NCI-H1417 (cell line): ENCODE measurements at places on chromosomes 5 and 9.

DNA sequence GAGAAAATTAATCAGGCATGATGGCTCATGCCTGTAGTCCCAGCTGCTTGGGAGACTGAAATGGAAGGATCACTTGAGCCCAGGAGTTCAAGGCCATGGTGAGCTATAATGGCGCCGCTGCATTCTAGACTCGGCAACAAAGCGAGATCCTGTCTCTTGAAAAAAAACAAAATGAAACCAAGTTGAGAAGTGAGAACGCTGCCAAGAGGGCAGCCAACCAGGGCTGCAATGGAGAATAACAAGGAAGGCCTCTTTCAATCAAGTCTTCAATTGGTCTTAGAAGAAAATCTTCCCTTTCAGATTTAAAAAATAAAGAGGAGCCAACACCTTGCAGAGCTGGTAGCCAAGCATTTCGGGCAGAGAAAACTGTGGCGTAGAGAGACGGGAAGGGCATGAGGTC, 14.7 kb downstream of the KIAA1958 start:
- DNase-seq: no peak

DNA sequence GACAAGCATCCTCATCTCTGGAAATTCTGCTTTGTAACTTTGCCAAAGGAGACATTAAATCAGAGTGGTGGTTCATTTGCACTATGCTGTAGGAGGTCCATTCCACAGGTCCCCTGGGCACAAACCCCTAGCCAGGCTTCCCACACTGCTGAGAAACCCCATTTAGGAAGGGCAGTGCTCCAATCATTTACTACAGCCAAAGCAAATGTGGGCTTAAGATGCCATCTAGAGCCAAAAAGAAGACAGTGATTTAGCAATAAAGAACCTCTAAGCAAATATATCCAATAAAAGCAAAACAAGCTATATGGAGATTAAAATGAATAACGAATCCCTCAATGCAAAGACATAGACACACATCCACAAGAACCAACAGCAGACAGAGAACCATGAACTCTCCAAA, 129.0 kb upstream of the ALDH1B1 start:
- DNase-seq: peak; percentile 9

DNA sequence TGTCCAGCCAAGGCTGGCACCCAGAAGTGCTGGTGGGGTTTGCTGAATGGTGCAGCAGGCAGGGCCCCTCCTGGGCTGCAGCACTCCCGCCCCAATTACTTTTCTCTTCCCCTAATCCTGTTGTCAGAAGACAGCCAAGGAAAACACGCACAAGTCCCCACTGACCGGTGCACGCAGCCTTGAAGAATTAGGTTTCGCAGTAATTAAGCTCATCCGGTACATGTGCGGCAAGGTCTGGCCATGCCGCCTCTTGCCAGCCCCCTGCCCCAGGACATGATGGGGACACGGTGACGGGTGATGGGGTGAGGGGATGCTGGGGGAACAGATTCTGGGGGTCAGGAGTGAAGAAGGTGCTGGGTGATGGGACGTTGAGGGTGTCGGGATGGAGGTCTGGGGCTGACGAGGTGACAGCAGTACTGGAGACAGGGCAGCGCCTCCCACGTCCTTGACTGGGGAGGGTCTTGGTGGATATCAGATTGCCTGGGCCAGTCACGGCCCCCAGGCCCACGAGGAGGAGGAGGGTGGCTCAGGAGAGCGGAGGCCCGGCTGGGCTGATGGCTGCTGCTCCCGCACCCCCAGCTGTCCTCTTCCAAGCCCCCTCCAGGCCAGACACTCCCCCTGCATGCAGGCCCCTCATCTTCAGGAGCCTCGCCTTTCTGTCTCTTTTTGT, 34.9 kb downstream of the BARX1 start:
- DNase-seq: no peak

DNA sequence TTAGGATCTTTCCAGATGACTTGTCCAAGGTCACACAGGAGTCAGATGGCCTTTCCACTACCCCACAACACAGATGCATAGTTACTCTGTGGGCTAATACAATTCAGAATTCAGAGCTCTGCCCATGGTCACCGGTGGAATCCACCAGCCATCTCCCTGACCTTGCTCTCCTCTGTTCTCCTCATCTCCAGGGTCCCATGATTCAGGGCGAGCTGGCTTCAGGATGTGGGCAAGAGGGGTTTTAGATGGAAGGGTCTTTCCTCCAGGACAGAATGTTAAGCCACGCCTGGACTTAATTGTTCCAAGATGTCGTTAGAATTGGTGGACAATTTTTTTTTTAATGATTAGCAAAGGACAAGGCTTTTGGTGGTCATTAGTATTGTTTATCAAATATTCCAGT, 81.7 kb upstream of the LARP1 start:
- no peak for DNase-seq

DNA sequence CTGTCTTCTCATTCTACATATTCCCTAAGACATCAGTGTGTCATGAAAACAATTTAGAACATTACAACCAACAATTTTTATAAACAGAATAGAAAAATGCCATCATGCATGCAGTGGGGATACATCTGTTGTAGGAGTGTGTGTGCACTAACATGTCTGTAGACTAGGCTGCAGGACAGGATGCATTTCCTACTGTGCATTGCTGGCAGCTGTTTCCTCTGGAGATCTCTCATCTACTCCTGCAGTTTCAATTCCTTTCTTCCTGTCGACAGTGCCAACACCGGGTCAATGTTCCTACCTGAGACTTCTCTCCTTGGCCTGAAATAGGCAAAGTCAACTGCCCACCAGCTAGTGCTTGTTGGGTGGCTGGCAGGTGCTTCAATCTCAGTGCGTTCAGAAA, 69.8 kb downstream of the ANKH start:
- DNase-seq: no peak

- DNase-seq: no peak
Observed at GRCh38 chr5:174895360-174895759, 171.0 kb downstream of the MSX2 start.

DNA sequence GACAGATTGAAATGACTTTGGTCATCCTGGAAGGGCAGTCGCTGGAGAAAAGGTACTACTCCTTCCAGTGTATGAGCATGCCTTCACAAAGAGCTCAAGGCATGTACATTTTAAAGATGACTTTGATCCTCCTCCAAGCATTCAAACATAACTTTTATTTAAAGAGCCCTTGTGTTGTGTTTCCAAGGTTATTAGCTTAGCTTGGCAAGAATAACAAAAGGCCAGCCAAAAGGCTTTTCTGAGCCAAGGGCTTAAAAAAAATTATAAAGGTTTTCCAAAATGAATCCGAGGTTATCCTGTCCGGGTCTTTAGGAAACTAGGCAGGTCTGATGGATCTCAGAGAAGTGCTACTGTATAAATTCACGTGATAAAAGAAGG, 71.0 kb upstream of the PLPP6 start:
- no peak for DNase-seq

GRCh38 chr9:36971935-36972488, 62.1 kb downstream of the PAX5 start:
- no peak for DNase-seq

- DNase-seq: peak; percentile 16
Observed at GRCh38 chr5:172194985-172195774, 1.2 kb downstream of the EFCAB9 start.

- DNase-seq: no peak
Observed at GRCh38 chr5:24681106-24681505, 36.3 kb upstream of the CDH10 start.

GRCh38 chr9:91611582-91611981, 187.9 kb upstream of the NFIL3 start:
- no peak for DNase-seq

DNA sequence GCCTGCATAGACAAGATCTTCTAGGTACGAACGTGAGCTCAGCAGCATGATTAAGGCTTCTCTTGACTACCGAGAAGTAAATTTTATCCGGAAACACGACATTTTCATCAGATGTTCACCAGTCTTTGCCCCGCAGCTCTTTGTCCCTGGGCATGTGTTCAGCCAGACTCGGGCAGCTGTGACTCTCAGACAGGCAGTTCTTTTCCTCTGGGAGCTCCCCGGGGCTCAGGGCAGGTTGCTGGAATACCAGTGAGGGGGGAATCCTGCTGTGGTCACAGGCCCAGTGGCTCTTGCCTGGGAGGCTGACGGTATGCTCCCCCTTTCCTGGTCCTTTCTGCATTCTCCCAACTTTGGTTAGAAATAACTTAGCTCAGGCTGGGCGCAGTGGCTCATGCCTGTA, 186.1 kb downstream of the GNA14 start:
- DNase-seq: no peak

DNA sequence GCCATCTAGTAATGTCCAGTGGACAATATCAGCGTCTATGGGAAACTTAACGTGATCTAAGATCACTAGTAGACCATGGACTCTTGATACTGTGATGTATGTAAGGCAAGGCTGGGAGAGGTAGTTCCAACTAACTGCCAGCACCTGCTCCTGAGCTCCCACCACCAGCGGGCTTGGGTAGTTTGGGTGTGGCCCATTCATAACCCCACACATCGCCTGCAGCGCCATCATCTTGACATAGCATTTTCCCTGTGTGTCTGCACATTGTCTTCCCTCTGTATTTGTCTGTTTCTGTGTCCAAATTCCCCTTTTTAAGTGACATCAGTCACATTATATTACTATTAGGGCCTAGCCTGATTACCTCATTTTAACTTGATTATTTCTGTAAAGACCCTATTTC, 28.1 kb upstream of the GSN start:
- no peak for DNase-seq

DNA sequence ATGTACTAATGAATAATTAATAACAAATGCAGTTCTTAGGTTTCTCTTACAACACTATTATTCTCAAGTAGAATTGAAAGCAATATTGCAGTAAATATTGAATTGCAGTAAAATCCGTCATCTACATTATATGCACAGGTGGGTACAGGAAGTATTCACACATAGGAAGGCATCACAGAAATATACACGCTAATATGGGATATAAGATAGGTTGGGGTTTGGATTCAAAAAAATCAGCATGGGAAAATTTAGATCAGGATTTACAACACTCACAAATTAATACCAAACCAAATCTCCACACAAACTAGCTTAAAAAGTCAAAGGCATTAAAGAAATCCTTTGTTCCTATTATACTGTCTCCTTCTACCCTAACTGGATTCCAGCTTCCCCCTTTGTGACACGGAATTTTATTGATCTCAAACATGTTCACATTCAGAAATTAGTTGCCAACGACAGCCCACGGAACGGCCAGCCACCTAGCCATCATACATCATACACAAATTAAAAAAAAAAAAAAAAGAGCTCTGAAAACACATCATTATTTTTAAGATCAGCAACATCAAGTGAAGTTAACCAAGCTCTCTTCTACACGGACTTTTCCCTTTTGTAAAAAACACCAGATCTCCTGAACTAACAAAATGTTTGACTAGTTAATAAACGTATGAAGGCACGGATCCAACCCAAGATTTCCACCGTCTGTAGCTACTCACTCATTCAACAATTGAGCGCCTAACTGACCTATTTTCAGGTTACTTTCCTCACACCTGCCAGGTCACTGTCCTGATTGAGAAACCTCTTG, 2.2 kb downstream of the NR6A1 start:
- DNase-seq: no peak

DNA sequence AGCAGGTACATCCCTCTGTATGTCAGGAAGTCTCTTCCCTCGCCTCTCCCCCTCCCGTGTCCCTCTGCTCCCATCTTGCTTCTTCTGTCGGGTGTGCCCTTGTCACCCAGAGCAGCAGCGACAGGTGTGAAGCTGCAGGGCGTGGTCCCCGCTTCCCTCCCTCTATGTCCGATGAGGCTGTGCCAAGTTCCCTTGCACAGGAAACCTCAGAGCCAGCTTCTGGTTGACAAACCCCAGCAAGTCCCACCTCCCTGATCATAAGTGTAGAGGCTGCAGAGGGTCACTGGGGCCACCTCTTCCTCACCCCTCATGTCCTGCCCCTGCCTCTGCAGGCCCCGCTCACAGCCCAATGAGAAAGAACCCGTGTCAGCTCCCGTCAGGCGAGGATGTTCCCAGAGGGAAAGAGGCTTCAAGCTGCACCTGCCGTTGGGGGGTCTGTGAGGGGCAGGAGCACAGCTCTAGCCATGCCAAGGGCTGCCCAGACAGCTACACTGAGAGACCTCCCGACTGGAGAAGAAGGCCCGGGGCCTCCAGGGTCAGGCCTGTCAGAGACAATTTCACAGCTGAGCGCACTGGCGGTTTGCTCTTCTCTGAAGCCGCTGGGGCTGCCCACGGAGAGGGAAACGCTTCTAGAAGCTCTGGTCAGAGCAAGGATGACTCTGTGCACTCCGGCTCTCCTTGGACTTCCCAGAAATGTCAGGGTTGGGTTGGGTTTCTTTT, 73.3 kb downstream of the AK8 start:
- no peak for DNase-seq

DNA sequence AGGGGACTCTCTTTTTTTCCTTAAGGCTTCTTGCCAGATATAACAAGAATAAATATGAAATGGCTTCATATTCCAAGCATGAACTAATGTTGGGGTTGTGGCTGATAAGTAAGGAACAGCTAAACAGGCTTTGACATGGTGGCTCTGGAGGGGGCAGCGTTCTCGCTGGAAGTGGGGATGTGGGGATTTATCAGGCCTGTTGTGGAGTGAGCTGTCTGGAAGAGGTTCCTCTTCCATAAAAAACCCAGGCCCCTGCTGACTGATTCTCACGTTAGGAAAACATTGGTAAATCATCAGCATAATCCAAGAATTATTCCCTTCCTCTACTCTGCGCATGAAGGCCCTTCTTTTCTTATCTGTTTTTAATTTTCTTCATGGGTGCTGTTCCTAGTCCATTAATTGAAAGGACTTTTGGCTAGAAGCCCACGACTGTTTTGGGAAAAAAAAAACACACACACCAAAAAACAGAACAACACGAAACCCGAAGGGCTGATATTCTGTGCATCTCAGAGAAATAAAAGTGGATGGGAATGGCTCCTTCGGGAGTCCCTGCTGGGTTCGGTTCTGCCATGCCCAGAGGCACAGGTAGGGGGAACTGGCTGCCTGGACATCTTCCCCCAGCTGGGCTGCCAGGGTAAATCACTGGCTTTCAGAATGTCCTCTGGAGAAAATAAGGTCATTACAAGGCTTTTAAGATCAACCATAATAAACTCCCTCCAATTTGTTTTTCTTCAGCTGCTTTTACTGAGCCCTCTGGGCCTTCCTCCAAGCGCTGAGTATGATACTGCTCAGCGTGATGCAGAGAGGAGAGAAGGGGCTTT, 297.0 kb downstream of the SLIT3 start:
- no peak for DNase-seq

DNA sequence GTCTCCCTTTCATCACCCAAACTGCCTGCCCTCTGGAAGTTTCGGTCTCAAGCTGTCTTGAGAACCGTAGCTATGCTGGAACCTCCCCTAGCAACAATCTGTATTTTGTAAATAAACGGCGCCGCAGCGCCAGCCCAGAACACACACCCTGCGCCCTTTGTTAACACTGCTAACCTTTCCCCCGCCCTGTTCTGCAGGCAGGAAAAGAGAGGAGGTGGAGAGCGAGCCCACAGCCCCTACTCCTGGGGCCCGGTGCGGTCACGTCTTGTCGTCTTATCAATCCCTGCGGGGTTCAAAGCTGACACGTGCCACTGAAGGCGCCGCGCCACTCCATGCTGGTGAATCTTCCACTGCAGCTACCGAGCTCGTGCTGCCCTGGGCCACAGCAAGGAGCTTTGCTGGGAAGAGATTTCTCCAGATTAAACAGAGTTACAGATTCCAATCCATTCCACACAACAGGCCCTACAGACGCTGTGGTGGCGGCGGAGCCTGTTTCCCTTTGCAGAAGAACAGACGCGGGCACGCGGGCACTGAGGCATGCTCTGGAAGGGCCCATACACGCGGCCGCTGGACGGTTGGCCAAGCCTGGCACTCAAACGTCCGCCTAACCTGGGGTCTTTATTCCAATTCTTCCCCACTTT, 25.3 kb downstream of the ZDHHC11B start:
- peak; percentile 36 for DNase-seq

- DNase-seq: no peak
Observed at GRCh38 chr5:143217804-143218160, 185.7 kb downstream of the NR3C1 start.

- DNase-seq: peak; percentile 90
Observed at GRCh38 chr9:33676746-33677505, 118.4 kb upstream of the PRSS3 start.
